Suprapubic skin (tissue), 4 donors: ENCODE measurements at places on chromosomes 5 and 9. TPM values are rescaled to one million over a fixed set of nuclear protein-coding genes. Genes with fewer than 3 reads are reported as not detected.

Gene POLE3
- 52.6 TPM for total RNA-seq

Gene PCDHGA3
- 1.3 TPM for total RNA-seq

Gene SMIM33
- not detected for total RNA-seq

Gene PIP5KL1
- 5.8 TPM for total RNA-seq

Gene CYLC2
- total RNA-seq = not detected

Gene CARD6
- total RNA-seq = 3.9 TPM

Gene ASPN
- 13.3 TPM for total RNA-seq

Gene RNF20
- total RNA-seq = 16.0 TPM

Gene ENTREP1
- 49.2 TPM for total RNA-seq

Gene BTNL8
- not detected for total RNA-seq

Gene WDR31
- 2.1 TPM for total RNA-seq

Gene GFI1B
- not detected for total RNA-seq

Gene DAPK1
- 10.6 TPM for total RNA-seq

Gene CYSRT1
- total RNA-seq = 65.7 TPM

- no peak for DNase-seq
Measured at GRCh38 chr5:10740384-10740783, 20.6 kb downstream of the DAP start.

DNA sequence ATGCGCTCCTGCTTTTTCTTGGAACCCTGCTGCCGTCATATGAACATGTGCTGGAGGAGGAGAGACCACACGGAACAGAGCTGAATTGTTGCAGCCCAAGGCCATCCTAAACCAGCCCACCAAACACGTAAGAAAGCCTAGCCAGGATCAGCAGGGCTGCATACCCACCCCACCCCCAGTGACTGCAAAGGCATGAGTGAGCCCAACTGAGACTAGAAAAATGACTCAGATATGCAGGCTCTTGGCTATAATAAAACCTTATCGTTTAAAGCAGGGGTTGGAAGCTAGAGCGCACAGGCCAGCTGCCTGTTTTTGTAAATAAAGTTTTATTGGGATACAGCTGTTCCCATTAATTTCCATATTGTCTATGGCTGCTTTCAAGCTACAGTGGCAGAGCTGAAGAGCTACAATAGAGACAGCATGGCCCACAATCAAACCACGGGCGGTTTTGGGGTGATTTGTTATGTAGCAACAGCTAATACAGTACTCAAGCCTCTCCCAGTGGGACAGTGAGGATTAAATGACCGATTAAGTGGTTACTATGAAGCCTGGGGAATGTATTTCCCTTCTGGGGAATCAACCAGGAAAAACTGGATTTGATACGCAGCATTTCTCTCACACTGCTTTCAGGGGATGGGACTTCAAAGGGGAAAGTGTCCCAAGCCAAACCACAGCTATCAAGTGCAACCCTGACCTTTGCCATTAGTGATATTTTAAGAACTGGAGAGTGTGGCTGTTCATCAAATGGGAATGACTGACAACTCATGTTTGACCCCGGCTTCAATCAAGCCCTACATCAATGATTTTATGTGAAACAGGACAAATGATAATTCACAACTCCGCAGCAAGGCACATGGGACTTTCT, 6.3 kb downstream of the SHB start:
- no peak for DNase-seq

- DNase-seq = no peak
Measured at GRCh38 chr9:116073826-116074225, 79.8 kb upstream of the PAPPA start.

- DNase-seq = no peak
Measured at GRCh38 chr5:121974261-121974660, 12.5 kb downstream of the SRFBP1 start.

DNA sequence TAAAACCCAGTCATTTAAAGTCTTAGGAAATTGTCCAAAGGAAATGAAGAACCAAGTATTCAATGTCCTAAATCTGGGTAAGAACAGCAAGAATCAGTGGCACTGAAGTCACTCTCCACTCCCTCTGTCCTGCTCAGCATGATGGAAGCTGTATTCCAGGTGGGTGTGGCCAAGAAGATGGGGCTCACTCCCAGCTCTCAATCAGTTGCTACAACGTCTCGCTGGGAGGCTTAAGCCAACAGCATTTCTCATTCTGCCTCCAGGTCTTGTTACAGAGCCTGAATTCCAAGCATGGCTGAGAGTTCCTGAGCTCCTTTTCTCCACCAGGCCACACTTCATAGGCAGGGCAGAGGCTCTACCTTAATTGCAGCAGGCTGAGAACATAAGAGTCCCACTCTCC, 41.2 kb upstream of the TRIO start:
- DNase-seq = no peak

GRCh38 chr5:67978171-67978570, 237.4 kb upstream of the PIK3R1 start:
- DNase-seq = no peak

DNA sequence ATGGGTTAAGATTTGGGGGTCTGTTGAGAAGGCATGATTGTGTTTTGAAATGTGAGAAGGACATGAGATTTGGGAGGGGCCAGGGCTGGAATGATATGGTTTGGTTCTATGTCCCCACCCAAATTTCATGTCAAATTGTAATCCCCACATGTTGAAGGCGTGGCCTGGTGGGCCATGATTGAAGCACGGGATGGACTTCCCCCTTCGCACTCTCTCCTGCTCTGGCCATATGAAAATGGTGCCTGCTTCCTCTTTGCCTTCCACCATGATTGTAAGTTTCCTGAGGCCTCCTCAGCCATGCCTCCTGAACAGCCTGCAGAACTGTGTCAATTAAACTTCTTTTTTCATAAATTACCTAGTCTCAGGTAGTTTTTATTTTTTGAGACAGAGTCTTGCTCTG, 14.7 kb upstream of the NOTCH1 start:
- DNase-seq = no peak

- no peak for DNase-seq
Measured at GRCh38 chr5:65961633-65962032, 35.3 kb downstream of the ERBIN start.

DNA sequence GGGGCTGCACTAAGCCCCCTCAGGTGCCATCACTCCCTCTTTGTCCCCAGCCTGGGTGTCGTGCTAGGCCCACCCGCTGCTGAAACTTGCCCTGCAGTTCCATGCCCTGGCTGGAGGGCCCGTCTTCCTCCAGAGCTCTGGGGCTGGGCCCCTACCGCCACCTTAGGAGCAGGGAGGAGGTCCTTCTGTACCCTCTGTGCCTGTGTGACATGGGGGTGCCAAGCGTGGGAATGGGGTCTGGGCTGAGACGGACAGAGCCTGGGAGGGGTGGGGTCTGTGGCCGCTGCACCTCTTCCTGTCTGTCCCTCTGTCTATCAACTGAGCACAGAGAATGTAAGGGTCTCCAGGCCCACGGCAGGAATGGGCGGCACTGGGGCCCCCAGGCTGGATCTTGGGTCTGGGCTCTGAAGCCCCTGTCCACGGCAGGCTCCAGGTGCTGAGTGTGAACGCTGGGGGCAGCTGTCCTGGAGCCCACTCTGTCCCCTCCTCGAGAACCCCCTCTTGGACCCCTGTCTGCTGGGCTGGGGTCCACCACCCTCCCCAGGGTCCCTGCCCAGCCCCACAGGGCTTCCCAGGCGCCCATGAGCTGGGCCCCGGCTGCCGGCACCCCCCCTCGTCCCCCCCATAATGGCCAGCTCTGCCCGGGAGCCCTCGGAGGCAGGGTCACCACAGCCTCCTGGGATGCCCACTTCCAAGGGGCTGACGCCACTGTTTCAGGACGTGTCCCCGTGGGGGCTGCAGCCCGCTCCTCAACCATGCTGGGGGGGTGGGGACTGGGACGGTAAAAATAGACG, 15.8 kb upstream of the NRARP start:
- DNase-seq = no peak

DNA sequence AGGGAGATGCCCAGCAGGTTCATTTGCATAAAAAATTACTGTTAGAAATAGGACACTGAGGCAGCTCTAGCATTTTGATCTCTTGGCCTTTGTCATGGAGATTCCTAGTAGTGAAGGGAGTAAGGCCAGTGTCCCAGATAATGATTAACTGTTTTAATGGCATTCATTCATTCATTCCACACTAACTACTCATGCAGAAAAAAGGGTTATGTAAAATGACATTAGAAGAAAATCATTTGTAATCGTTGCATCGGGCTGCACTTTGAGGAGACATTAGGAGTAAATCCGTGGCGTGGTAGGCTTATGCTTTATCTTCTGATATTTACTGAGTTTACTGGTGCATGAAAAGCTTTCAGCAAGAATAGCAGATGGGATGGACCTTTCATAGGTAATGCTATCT, 82.6 kb upstream of the GRHPR start:
- DNase-seq = no peak

GRCh38 chr9:136961279-136962065, 9.4 kb downstream of the LCN12 start:
- no peak for DNase-seq

DNA sequence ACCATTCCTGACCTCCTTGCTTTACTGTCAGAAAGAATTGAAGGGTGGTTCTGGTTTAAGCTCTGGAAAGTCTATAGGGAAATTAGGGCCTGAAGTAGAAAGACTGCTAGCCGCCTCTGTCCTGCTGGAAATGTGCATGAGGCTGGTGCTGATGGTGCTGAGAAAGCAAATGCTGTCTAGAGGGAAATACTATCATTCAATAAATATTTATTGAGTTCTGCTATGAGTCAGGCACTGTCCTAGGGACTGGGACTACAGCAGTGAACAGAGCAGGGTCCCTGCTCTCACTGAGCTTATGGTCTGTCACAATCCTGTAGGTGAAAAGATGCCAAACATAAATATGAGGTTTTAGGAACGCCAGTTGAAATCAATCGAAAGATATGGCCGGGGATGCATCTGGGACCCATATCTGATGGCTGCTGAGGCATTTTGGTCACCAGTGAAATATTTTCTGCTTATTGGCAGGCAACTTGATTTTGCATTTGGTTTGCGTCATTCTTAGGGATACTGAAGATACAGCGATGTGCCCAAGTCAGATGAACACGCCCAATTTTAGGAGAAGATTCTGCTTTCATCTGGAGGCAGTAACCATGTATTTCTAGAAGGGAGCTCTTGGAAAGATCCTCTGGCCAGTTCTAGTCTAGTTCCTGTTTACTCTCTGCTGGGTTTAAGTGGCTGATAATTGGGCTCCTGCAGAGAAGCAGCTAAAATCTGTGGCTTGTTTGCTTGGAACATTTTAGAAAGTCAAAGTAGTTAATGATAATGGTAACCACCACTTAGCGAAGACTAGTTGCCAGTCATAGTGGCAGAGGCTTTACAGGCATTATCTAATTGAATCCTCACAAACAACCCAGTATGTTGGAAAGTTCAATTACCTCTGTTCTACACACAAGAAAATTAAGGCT, 73.3 kb downstream of the INSYN2B start:
- no peak for DNase-seq

GRCh38 chr9:89139455-89139854, 39.2 kb downstream of the SHC3 start:
- DNase-seq = no peak

- DNase-seq = no peak
Measured at GRCh38 chr9:126605792-126606482, 7.8 kb upstream of the LMX1B start.

GRCh38 chr5:91528831-91529230, 145.7 kb upstream of the ARRDC3 start:
- DNase-seq = no peak

- DNase-seq = no peak
Measured at GRCh38 chr9:75850459-75851200, 39.8 kb upstream of the PCSK5 start.

DNA sequence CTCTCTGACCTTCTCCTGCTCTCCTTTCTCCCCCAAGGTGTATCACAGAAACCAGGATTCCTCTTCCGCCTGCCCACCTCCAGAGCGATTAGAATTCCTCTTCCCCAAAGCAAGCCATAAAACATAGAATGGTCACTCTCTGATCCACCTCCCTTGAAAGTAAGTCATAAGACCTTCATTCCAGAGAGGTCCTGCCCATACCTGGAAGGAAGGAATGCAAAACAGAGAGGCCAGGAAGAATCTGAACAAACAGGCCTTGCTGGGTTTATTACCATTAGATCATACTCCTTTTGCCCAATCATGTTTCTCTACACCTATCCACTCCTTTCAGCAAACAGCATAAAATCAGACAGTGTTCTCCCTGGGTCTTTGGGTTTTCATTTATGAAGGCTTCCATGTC, 21.0 kb downstream of the CDKL3 start:
- no peak for DNase-seq

GRCh38 chr9:128821584-128822406, 3.5 kb downstream of the ENDOG start:
- DNase-seq = no peak

DNA sequence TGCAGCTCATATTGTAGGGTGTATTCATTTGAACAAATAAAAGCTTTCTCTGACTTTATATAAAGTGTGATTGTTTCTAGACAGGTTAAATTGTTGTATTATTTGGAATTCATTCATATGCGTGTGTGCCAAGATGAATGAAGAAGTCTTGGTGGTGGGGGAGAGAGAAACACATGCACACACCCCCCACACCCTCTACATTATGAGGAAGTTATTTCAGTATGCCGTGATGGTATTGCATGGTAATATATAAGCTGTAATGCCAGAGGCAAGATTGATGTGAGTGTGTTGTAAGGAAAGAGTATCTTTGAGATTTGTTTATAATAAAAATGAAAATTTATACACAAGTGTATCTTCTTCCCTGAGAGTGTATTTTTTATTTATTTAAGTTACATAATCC, 71.0 kb downstream of the IPO11 start:
- no peak for DNase-seq

- DNase-seq = peak; percentile 44
Measured at GRCh38 chr9:98931600-98932389, 11.9 kb upstream of the COL15A1 start.

GRCh38 chr9:35976726-35977125, 18.8 kb upstream of the OR2S2 start:
- DNase-seq = no peak

- DNase-seq = no peak
Measured at GRCh38 chr9:92786298-92786697, 21.7 kb upstream of the BICD2 start.

DNA sequence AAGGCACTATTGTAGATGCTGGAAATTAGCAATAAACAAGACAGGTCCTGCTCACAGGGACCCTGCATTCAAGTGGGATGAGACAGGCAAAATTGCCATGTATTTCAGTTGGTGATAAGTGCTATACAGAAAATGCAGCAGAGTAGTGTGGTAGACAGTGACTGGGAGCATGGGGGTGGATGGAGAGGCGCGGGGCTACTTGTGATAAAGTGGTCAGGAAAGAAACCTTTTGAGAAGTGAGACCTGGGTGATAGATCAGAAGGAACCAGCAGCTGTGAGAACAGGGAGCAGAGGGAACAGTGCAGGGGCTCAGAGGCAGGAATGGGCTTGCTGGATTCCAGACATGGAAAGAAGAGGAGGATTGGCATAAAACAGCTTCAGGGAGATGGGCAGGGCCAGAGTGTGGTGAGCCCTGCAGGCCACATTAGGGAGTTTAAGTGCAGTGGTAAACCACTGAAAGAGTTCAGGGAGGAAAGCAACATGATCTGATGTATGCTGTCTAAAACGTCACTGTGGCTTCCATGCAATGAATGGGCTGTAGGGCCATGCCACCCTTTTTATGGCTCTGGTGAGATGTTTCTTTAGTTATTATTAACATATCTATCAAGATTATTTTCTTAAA, 7.3 kb downstream of the CRHBP start:
- DNase-seq = no peak
